ENCODE measurements at places on chromosomes 1 and 21.
A peak's percentile ranks its signal among the peaks of the same experiment; 100 is the strongest.

DNA sequence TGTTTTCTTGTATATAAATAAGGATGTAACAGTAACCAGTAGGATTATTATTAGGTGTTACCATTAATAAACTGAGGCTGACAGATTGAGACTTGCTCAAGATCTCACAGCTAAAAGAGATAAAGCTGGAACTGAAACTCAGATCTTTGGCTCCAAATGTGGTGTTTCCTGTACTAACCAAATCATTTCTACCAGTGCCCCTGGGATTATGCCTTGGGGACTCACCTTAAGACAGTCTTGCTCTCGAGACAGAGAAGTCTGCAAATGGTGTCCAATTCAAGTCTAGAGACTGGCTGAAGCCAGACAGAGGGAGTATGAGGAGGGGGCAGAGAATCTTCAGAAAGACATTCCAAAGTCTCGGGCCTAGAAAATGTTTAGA, 593 bp upstream of the CD53 start:
- no peak for DNase-seq

DNA sequence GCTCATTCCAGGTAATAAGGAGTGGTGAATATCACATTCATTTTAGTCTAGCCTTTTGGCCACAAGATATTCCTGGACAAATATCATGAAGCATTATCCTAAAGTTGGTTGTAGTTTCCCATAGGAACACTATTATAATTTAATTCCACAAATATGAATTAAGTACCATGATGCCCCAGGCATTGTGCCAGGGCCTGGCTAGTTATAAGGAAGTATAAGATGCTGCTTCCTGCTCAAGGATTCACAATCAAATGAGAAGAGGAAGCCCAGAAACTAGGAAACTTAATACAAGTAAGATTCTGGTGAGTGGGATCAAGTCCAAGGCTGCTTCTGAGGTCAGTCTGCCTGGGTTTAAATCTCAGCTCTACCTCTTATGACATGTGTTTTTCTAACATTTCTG, 30.6 kb upstream of the ZP4 start:
- DNase-seq = no peak

DNA sequence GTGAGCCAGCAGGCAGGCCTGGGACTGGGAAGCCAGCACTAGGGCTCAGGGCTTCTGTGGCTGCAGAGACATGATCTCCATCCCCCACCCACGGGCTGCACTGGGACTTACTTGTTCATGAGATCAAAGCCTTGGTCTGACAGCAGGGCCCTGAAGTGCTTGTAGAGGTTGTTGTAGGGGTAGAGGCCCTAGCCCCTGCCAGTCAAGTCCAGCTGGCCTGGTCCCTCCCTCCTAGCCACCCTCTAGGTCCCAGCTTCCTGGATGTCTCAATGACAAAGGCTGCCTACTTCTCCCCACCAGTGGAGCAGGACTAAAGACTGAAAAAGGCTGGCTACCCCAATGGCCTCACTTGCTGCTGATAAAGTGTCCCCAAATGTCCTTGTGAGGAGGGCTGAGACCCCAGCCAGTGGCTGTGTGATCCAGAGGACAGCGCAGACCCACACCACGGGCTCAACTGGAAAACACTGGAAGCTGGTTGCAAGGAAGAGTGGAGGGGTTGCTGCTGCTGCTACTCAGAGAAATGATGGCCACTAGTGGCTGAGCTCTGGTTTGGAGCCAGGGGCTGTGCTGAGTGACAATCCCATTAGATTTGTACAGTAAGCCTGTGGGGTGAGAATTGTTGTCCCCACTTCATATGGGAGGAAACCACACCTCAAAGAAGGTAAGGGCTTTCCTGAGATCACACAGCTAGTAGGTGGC, 1.4 kb downstream of the HTR1D start:
- no peak for DNase-seq

DNA sequence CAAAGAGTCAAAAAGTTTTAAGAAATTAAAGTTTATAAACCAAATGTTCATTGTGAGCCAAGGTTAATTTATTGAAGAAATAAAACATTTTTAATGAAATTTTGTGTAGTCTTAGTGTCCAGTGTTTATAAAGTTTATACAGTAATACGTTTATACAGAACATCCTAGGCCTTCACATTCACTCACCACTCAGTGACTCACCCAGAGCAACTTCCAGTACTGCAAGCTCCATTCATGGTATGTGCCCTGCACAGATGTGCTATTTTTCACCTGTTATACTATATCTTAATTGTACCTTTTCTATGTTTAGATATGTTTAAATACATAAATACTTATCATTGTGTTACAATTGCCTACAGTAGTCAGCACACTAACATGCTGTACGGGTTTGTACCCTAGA, 33.6 kb downstream of the TYW3 start:
- DNase-seq = no peak

GRCh38 chr1:86776108-86776507, 71.7 kb downstream of the SH3GLB1 start:
- DNase-seq = no peak

DNA sequence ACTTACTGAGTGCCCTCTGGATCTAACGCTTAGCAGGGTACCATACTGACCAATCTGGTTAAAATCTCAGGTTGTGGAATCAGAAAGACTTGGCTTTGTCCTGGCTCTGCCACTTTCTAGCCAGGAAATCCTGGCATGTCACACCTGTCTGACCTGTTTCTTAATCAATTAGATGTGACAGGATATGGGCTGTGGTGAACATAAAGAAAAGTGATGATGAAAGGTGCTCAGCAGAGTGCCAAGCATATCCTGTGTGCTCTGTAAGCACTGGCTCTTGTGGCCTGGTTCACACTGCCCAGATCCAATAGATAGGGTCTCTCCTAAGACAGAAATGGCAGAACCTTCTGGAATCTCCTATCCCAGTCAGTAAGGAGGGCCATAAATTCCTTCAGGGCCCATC, 53.9 kb downstream of the PHC2 start:
- DNase-seq = peak; percentile 55

GRCh38 chr1:43822040-43822690, 111.4 kb upstream of the ARTN start:
- DNase-seq = no peak

GRCh38 chr21:24976238-24976637, 631.0 kb downstream of the MRPL39 start:
- DNase-seq = no peak

DNA sequence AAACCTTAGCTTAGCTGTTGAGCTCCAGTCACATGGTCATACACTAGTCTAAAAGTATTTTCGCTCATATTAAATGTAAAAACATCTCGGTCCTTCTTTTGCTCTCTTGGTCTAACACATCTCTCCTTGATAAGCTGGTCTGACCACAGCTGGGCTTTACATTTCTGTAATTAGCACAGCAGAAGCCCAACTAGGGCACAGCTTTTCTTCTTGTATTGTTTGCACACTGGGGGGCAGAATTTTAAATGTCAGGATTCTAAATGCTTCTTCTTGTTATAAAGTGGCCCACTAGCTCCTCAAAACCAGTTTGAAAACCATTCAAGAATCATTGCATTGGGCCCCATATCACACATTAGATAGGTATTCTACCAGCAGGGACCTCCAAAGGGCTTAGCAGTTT, 289.1 kb upstream of the PKN2 start:
- no peak for DNase-seq

DNA sequence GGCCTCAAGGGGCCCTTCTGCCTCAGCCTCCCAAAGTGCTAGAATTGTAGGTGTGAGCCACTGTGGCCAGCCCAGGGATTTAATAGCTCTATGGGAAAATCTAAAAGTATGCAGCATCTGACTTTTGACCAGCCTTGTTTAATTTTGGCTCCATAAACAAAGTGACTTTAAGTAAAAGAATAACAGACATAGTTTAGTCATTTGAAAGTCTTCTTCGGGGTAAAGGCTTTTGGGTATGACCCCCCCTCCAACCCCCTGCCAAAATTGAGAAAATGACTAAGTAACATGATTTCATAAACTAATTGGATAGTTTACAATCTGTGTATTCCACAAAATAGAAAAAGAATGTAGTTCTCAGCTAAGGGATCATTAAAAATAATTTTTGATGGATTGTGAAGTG, 17.0 kb downstream of the GPBP1L1 start:
- no peak for DNase-seq

Measured in NCI-H2081 (cell line).